KBM-7 (cell line): ENCODE measurements at places on chromosomes 16 and 17.

DNA sequence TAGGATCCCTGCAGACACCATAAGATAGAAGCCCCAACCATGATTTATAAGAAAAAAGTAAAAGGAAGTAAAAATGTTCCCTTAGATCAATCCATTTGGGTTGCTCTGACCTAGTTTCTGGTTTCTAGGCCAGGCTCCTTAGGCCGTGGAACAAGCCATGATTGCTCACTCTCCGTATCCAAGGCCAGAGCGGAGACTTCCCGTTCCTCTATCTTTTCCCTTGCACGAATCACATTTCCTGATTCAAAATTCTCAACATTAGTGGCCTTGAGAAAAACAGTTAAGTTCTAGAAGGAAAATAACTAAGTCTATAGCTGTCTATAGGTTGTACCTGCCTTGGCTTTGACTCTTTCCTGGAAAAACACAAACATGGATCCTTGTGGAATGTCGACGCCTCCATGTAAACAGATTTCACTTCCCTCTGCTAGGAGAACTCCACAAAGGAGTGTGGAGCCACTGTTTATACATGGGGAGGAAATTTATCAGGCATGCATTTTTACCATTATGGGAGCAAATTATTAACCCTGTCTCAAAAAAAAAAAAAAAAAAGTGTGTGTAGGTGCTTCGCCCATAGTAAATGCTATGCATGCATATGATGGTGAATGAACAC lies 149.6 kb downstream of the ZFHX3 start:
- no peak for DNase-seq

GRCh38 chr16:85603203-85603755 lies 9.8 kb upstream of the GSE1 start:
- no peak for DNase-seq

DNA sequence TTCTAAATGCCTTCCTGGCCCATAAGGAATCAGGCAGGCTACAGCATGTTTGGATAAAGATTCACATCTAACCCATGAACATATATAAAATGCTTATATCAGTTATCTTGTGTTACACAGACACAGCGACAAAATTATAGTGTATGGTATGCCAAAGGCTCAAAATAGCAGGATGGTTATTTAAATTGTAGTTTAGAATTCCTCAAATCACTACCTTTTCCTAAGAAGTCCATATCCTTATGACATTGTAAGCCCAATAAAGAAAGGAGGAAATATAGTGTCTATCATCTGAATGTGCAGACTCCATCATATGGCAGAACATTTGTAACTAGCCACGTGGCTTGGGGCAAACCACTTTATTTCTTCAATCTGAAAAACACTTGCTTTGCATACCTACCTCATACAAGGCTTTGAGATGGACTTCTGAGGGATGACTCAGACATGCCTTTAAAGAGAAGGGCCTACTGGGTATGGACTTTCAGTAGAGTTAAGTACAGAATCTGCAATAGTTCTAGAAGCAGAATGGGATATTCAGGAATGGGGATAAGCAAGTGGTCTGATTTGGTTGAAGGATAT lies 12.1 kb upstream of the DHX8 start:
- no peak for DNase-seq

- no peak for DNase-seq
Measured at GRCh38 chr17:39605492-39606433, 2.0 kb downstream of the NEUROD2 start.

DNA sequence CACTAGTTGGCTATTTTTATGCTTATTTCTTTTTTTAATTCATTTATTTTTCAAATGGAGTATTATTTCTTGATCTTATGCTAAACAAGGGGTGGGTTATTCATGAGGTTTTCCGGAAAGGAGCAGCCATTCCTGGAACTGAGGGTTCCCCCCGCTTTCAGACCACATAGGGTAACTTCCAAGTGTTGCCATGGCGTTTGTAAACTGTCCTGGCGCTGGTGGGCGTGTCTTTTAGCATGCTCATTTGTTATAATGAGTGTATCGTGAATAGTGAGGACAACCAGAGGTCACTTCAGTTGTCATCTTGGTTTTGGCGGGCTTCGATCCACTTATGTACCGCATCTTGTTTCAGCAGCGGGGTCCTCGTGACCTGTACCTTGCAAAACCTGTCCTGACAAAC lies 29.6 kb upstream of the ASGR2 start:
- no peak for DNase-seq

DNA sequence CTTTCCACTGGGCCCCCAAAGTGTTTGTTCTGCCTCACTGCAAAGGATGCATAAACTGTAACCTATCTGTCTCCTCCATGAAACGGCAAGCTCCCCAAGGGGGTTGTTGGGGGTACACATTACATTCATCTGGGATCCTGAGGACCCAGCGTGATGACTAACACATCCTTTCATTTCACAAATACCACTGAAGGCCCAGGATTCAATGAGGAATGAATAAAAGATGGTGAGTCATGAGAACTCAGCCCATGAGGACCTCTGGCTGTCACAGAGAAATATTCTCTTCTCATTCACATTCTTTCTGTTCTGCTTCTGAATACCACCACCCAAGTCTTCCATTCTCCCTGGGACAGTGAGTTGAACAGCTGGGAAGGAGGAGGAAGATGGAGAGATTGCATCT lies 149.8 kb downstream of the RBFOX3 start:
- DNase-seq, result no peak

DNA sequence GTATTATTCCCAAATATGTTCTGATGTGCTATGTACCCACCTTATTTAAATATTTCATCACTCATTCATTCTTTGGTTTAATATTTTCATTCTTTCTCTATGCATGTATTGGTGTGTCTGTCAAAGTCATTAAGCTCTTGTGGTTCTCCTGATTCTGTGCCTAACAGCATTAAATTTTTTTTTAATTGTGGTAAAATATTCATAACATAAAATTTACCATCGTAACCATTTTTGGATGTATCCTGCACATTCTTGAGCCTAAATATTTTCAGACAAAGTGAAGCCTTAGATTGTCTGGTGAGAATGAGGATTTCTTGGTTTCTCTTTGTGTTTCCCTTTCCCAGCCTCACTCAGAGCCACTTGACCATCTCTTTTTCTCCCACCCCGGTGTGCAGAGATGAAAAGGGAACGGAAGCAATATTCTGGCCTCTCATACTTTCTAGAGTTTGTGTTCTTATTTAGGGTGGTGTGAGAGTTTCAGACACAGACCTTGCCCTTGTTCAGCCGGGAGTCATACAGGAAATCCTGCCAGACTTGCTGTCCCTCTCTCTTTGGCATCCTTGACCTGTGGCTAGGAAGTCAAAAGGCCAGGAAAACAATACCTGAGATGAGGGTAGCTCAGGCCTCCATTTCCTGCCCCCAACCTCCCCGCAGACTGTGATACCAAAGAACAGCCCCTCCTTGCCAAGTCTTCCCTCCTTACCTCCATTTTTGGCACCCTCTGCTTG lies 4.9 kb downstream of the CCL5 start:
- no peak for DNase-seq

DNA sequence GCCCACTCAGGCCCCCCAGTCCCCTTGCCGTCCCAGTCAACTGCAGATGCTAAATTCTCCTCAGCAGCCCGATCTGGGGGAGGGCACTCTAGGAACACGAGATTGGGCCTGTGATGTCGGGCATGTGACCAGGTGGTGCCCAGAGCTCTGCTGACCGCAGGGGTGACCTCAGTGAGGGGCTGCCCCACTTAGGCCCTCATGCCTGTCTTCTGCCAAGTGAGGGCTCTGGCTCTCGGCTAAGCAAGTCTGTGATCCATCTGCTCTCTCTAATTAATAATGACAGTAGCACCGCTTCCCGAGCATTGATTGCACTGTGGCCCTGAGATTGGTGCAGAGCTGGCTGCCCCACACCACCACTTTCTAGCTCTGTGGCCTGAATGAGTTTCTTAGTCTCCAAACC lies 138.8 kb downstream of the MRM1 start:
- no peak for DNase-seq

DNA sequence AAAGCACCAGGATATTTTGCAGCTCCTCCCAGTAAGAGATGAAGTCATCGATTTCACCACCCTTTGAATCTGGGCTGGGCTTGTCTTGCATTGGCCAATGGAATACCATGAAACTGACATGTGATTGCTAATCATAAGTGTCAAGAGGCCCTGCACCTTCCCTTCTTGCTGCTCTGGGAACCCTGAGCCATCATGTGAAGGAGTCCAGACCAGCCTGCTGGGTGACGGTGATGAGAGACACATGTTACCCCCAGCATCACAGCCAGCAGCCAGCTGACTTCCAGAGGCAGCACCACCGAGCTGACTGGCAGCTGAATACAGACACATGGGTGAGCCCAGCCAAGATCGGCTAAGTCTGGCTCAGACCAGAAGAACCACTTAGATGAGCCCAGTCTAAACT lies 43.6 kb upstream of the CACNG4 start:
- no peak for DNase-seq
